ENCODE measurements at places on chromosomes 16 and 17.

DNA sequence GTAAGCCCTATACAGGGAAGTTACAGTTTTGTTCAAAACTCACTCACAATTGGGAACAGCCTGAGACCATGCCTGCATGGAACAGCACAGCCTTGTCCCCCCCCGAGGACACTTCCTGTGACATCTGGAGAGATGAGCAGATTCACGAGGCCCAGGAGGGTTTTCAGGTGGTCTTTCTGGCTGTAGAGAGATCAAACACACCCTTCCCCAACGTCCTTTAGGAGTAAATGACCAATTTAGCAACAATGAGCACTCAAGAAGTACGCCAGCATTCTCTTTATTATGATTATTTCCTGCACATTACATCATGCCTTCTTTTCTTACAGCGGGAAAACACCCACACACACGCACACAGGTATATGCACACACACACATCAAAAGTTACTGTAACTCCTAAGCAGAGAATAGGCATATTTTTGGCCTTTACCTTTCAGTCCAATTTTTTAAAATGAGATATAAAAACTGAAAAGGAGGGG, 39.0 kb downstream of the ADCY9 start:
- no peak overlapping the region for H3K4me3 ChIP-seq
- no peak overlapping the region for H3K27ac ChIP-seq
- no peak for DNase-seq
- H3K4me1 ChIP-seq = peaks cover 13% of the 10 kb centered on the region
- no peaks in the 10 kb centered on the region for H3K36me3 ChIP-seq

DNA sequence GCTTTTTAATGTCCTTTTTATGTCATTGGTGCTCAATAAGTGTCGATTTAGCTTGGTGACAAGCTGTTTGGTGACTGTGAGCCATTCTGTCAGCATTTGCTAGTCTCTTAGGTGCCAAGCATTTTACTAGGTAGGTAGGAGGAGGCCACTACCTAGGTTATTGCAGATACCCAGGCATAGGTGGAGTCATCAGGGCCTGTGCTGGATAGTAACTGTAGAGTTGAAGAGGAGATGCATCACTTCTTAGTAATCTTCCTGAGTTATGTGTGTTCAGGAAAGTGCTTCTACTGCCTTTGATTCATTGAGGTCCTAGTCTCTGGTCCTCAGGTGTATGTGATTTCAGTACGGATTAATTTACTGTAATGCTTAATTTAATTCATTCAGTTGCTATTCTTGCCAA, 17.7 kb downstream of the USP10 start:
- H3K27ac ChIP-seq = no peak overlapping the region
- H3K4me3 ChIP-seq = no peak overlapping the region
- DNase-seq = no peak
- H3K27me3 ChIP-seq = no peaks in the 10 kb centered on the region
- H3K36me3 ChIP-seq = no peaks in the 10 kb centered on the region

GRCh38 chr16:84847564-84848355, 28.0 kb downstream of the CRISPLD2 start:
- peaks cover 72% of the 10 kb centered on the region for H3K36me3 ChIP-seq
- no peak overlapping the region for H3K27ac ChIP-seq
- DNase-seq = no peak
- H3K4me1 ChIP-seq = peaks cover 25% of the 10 kb centered on the region
- no peaks in the 10 kb centered on the region for H3K27me3 ChIP-seq

DNA sequence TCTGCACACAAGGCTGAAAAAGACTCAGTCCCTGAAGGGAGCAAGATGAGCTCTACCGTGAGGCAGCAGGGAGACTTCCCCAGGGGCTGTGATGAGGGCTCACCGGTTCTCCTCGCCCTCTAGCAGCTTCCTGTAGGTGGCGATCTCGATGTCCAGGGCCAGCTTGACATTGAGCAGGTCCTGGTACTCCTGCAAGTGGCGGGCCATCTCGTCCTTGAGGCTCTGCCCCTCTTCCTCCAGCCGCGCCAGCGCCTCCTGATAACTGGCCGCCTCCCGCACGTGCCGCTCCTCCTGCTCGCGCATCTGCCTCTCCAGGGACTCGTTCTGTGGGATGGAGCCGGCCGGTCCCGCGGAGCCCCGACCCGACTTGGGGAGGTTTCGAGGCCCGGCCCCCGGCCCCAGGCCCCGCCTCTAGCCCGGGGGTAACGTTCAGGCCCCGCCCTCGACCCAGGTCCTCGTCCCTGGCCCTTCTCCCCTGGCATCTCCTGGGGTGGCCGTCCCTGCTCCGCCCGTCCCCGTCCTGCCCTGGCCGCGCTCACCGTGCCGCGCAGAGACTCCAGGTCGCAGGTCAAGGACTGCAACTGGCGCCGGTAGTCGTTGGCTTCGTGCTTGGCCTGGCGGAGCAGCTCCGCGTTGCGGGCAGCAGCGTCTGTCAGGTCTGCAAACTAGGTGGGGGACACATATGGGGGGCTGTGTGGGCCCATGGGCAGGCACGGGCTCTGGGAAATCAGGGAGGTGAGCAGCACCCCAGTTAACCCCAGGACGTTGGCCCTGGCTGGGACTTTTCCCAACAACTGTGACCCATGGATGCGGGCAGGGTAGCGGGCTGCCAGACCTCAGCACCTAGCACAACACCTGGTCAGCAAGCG, 3.9 kb downstream of the GFAP start:
- H3K4me3 ChIP-seq = peak overlapping the region; percentile 29
- peaks cover 22% of the 10 kb centered on the region for H3K4me1 ChIP-seq
- no peak for DNase-seq
- H3K27ac ChIP-seq = no peak overlapping the region
- no peaks in the 10 kb centered on the region for H3K27me3 ChIP-seq
- H3K36me3 ChIP-seq = no peaks in the 10 kb centered on the region

GRCh38 chr16:57042157-57043111, 49.9 kb upstream of the CPNE2 start:
- no peaks in the 10 kb centered on the region for H3K27me3 ChIP-seq
- H3K4me3 ChIP-seq = no peak overlapping the region
- H3K4me1 ChIP-seq = peaks cover 4% of the 10 kb centered on the region
- peaks cover 79% of the 10 kb centered on the region for H3K36me3 ChIP-seq
- no peak overlapping the region for H3K27ac ChIP-seq

- H3K4me1 ChIP-seq = peaks cover 6% of the 10 kb centered on the region
- no peaks in the 10 kb centered on the region for H3K36me3 ChIP-seq
- no peak overlapping the region for H3K4me3 ChIP-seq
- DNase-seq = no peak
- no peak overlapping the region for H3K27ac ChIP-seq
- no peaks in the 10 kb centered on the region for H3K27me3 ChIP-seq
Observed at GRCh38 chr16:55703003-55704001, 47.5 kb downstream of the SLC6A2 start.

DNA sequence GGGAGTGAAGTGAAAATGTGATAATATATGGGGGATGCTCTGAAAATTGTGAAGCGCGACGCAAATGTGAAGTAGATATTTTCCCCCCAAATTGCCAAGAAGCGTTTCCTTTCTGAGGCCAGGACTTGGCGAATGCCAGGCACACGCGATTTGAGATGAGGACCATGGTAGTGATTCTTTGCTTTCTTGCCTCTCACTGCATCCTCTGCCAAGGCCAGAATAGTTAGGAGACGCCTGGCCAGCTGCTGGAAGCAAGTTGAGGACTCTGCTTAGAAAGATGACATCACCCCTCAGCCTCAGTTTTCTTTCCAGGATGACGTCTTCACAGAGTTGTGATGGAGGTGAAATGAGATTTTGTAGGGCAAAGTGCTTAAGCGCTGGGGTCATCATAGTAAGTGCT, 25.9 kb downstream of the PIPOX start:
- H3K4me1 ChIP-seq = peaks cover 21% of the 10 kb centered on the region
- H3K4me3 ChIP-seq = no peak overlapping the region
- peaks cover under 1% of the 10 kb centered on the region for H3K36me3 ChIP-seq
- no peaks in the 10 kb centered on the region for H3K27me3 ChIP-seq

- H3K4me3 ChIP-seq = no peak overlapping the region
- H3K36me3 ChIP-seq = no peaks in the 10 kb centered on the region
- H3K27me3 ChIP-seq = no peaks in the 10 kb centered on the region
- H3K27ac ChIP-seq = no peak overlapping the region
- DNase-seq = no peak
Observed at GRCh38 chr16:79403534-79403933, 197.0 kb downstream of the MAF start.

DNA sequence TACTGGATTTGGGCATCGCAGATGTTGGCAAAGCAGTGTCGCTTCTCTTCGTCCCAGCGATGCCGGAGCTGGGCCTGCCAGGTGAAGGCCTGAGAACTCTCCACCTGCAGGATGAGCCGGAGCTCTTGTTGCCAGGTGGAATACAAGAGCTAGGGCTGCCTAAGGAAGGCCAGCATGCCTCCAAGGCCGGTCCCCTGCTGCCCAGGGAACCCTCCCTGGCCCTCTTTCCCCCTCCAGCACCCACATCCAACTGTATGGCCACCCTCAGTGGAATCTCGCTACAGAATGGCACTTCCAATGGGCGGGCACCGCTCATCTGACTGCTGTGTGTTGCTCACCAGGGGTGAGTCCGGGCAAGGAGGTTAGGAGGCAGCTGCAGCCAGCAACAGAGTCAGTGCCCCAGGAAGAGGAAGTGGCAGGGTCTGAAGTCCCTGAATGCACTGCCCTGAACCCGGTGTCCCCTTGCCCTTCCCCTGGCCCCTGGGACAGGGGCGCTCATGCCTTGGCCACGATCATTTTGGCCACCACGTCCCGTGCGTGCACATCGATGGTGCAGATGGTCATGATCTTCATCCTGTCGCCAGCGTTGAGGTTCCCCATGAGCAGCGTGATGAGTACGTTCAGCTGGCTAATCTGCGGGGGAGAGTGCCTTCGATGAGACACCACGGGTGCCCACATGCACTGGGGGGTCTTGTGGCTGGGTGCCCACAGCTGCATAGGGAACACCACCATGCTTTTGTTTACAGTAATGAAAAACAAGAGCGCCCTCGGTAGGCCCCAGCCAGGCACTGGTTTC, 75.8 kb downstream of the DNAH17 start:
- H3K27me3 ChIP-seq = peaks cover 8% of the 10 kb centered on the region
- H3K27ac ChIP-seq = no peak overlapping the region
- no peak overlapping the region for H3K4me3 ChIP-seq
- no peaks in the 10 kb centered on the region for H3K36me3 ChIP-seq
- peaks cover 20% of the 10 kb centered on the region for H3K4me1 ChIP-seq
- no peak for DNase-seq

GRCh38 chr16:9578459-9578858, 487.0 kb downstream of the HAPSTR1 start:
- H3K4me1 ChIP-seq = no peaks in the 10 kb centered on the region
- no peak overlapping the region for H3K4me3 ChIP-seq
- no peak for DNase-seq
- H3K36me3 ChIP-seq = no peaks in the 10 kb centered on the region

DNA sequence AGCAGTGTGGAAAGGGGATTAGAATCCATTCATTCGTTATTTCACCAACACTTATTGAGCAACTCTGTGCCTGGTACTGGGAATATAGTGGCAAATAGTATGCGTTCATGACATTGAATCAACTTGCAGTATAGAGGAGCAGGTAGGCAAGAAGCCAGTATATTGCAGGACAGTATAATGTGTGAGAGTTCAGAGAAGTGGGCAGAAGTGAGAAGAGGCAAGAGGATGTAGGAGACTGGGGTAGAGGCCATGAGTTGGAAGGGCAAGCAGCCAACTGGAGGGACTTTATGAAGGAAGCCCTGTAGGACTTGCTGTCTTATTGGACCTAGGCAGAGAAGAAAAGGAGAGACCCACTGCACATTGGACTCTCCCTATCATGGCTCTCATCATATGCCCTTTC, 12.3 kb downstream of the HSD17B2 start:
- H3K27ac ChIP-seq = no peak overlapping the region
- no peaks in the 10 kb centered on the region for H3K36me3 ChIP-seq
- H3K4me3 ChIP-seq = no peak overlapping the region
- no peak for DNase-seq
- no peaks in the 10 kb centered on the region for H3K27me3 ChIP-seq

GRCh38 chr17:81114351-81115093, 50.8 kb upstream of the PVALEF start:
- peaks cover 74% of the 10 kb centered on the region for H3K36me3 ChIP-seq
- H3K4me3 ChIP-seq = no peak overlapping the region
- no peaks in the 10 kb centered on the region for H3K27me3 ChIP-seq

GRCh38 chr17:73489333-73489732, 154.9 kb downstream of the SDK2 start:
- no peaks in the 10 kb centered on the region for H3K4me1 ChIP-seq
- no peaks in the 10 kb centered on the region for H3K36me3 ChIP-seq
- H3K27ac ChIP-seq = no peak overlapping the region

DNA sequence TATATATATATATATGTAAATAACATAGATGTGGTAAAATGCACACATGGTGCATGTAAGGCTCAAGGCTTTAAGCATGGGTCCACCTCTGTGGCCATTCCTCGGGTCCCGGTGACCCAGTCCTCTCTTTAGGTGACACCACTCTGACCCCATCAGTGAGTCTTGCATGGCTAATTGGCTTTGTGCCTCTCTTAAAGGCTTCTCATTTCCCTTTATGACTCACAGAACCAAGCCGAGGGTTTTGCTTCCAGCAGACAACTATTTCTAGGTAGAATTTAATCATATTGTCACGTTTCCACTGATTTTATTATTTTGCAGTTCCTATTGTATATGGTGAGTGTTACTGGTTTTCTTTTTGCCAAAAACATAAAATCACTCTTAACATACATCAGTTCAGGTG, 59.7 kb downstream of the PLCG2 start:
- H3K27ac ChIP-seq = no peak overlapping the region
- H3K4me1 ChIP-seq = peaks cover 19% of the 10 kb centered on the region
- DNase-seq = no peak
- no peaks in the 10 kb centered on the region for H3K27me3 ChIP-seq

DNA sequence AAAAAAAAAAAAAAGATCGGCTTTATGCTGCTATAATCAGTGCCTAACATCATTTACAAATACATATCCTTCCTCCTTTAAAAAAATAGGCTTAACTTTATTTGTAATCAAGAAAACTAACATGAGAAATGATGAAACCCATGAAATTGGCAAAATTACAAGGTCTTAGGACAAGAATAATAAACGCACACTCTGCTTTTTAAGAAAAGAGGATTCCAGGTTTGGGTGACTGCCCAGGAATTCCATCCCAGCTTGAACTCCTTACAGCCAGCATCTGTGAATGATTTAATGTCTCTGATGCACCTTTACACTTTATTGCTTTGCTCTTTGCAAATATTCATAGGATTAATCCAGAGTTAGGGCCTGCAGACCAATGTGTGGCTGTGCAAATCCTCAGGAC, 196.0 kb downstream of the CBLN1 start:
- no peaks in the 10 kb centered on the region for H3K27me3 ChIP-seq
- H3K36me3 ChIP-seq = no peaks in the 10 kb centered on the region
- no peak overlapping the region for H3K4me3 ChIP-seq
- no peaks in the 10 kb centered on the region for H3K4me1 ChIP-seq
- no peak overlapping the region for H3K27ac ChIP-seq
